ENCODE measurements at places on chromosomes 11 and 22. TPM values are rescaled to one million over a fixed set of nuclear protein-coding genes. Genes with fewer than 3 reads are reported as not detected.

The POTEH gene
- total RNA-seq, result not detected

The MYO7A gene
- total RNA-seq, result 0.23 TPM

The OR8J1 gene
- not detected for total RNA-seq

The TMEM41B gene
- 64.7 TPM for total RNA-seq

The SMC1B gene
- total RNA-seq, result under 0.01 TPM

The ACAD8 gene
- 16.2 TPM for total RNA-seq

The TMEM121B gene
- 0.08 TPM for total RNA-seq

The KIAA1671 gene
- total RNA-seq, result 17.3 TPM

The HIC2 gene
- total RNA-seq, result 3.0 TPM

Measured in smooth muscle cell of the coronary artery (primary cell).